ENCODE measurements at places on chromosomes 6 and 20. TPM values are rescaled to one million over a fixed set of nuclear protein-coding genes. Genes with fewer than 3 reads are reported as not detected.
A peak's percentile ranks its signal among the peaks of the same experiment; 100 is the strongest.

Gene EFCAB8
- polyA plus RNA-seq = 0.15 TPM

GRCh38 chr6:91127752-91128151 lies 540.9 kb upstream of the MAP3K7 start:
- H3K27me3 ChIP-seq = no peaks in the 10 kb centered on the region
- H3K27ac ChIP-seq = no peak overlapping the region
- DNase-seq = no peak
- no peaks in the 10 kb centered on the region for H3K36me3 ChIP-seq
- no peak overlapping the region for H3K4me3 ChIP-seq
- H3K4me1 ChIP-seq = no peaks in the 10 kb centered on the region

- no peaks in the 10 kb centered on the region for H3K36me3 ChIP-seq
- H3K4me1 ChIP-seq = peaks cover 17% of the 10 kb centered on the region
- DNase-seq = peak; percentile 78
- no peaks in the 10 kb centered on the region for H3K27me3 ChIP-seq
- no peak overlapping the region for H3K4me3 ChIP-seq
- H3K27ac ChIP-seq = peak overlapping the region; percentile 71
These were observed 3.5 kb upstream of the EFHC1 start for GRCh38 chr6:52416629-52417151.

Gene RBPJL
- polyA plus RNA-seq = not detected

Gene KCNQ5
- 0.36 TPM for polyA plus RNA-seq

Gene GNAS-AS1
- polyA plus RNA-seq = 1.8 TPM

DNA sequence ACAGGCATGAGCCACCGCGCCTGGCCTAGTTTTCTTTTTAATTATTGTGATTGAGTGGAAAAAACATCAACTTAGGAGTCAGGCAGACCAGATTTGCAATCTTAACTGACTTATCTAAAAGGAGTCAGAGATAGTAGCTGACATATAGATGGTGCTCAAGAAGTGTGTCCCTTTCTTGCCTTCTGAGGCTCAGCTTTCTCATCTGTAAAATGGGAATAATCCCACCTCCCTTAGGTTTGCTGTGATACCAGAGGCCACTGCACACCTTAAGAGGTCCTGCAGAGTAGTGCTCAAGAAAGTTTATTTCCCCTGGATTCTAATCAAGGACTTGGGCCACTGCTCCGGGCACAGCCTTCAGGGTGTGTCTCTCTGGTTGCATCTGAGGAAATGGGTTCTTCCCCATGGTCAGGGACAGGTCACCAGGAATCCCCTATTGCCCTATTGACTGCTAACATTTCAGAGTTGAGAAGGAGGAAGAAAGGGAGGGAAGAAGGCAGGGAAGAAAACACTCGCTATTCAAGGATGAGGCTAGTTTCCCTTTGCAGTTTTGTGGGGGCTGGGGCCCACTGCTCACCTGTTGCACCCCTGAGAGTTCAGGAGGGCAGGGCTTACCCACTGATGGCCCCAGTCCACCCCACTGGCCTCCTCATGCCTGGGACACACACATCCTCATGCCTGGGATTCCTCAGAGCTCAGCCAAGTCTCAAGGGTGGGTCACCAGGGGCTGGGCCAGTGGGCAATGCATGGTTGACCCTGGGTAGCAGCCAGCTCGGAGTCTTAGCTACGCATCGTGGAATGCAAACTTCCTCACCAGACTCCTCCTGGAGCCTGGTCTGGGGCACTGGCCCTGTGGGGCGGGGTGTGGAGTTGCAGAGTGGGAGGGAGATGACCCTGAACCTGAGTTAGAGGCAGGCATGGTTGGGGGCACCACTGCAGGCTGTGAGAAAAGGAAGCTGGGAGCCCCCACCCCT lies 21.2 kb downstream of the C6orf132 start:
- H3K4me3 ChIP-seq = no peak overlapping the region
- no peak overlapping the region for H3K27ac ChIP-seq
- H3K36me3 ChIP-seq = no peaks in the 10 kb centered on the region
- H3K27me3 ChIP-seq = peaks cover 4% of the 10 kb centered on the region
- no peak for DNase-seq
- H3K4me1 ChIP-seq = peaks cover 14% of the 10 kb centered on the region

Gene HS3ST5
- 0.22 TPM for polyA plus RNA-seq

Gene LY6G6D
- 0.75 TPM for polyA plus RNA-seq

Measured in muscle of leg (tissue), 16 donors.